ENCODE measurements at places on chromosomes 4 and X.

DNA sequence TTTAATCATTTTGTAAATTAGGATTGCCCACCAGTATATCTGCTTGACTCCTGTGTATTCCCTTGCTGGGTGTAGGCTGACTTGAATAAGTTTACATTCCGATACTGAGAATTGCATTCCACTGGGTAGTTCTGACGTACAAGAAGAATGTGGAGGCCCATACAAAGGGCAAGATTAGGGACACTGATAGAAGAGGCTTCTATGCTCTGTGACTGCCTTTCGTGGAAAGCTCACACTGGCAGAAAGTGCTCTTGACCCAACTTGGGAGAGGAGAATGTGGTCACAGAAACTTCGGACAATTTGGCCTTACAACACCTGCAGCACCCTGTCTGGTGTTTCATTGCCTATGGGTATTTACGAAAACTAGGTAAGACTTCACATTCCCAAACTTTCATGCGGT is 126.3 kb downstream of the RAPGEF2 start:
- no peak for DNase-seq

DNA sequence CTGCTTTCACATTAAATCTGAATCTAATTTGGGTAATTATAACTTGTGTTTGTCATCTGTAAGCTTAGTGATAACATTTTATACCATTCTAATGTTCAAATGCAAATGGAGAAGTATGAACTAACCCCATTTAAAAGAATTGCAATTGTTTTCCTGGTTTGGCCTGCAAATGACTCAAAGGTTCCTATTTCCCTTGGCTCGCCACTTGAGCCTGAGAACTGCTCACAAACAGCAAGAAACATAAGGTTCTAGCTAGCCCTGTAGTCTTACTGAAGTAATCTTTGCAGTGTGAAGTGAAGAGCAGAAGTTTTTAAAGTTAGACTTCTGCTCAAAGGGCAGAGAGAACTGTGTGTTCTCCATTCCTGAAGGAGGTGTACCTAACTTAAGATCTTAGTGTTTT is 27.2 kb downstream of the UPRT start:
- no peak for DNase-seq

DNA sequence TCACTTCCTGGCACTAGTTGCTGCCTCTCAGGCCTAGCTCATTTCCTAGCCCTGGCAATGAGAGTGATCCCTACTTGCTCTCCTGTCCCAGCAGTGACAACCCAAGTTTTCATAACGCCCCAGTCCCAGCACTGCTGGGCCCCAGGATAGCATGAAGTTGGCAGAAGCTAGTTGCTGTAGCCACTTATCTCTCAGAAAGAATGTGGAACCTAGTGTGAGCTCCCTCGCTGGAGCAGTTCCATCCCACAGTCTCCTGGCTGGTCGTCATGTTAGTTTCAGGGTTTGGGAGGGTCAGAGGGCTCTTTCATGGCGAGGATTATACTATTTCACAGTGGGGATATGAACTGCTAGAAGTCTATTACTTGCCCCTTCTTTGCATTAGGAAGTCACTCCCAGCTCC is 5.1 kb downstream of the PF4 start:
- DNase-seq: no peak

DNA sequence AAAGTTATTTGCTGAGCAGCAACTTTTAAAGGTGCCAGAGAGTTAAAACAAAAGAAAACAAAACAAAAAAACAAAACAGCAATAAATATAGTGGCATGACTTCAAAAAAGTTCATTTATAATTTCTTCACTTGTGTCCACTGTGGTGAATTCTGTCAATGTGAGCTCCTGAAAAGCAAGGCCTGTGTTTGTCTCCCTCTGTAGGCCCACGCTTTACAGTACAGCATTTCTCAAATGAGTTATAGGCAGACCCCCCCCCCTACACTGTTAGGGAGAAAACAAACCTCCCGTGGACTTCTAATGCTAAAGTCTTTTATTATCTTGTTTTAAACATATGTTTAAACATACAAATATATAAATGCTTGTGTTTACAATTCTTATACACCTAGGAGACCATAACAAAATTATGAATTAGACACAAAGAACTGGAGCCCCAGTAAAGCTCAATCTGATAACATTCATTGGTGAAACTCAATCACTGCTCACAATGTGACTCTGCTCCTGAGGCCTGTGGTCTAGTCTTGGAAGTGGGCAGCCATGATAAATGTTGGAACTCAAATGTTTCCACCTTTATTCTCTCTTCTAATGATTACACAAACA is 47.0 kb upstream of the SCOC start:
- no peak for DNase-seq

DNA sequence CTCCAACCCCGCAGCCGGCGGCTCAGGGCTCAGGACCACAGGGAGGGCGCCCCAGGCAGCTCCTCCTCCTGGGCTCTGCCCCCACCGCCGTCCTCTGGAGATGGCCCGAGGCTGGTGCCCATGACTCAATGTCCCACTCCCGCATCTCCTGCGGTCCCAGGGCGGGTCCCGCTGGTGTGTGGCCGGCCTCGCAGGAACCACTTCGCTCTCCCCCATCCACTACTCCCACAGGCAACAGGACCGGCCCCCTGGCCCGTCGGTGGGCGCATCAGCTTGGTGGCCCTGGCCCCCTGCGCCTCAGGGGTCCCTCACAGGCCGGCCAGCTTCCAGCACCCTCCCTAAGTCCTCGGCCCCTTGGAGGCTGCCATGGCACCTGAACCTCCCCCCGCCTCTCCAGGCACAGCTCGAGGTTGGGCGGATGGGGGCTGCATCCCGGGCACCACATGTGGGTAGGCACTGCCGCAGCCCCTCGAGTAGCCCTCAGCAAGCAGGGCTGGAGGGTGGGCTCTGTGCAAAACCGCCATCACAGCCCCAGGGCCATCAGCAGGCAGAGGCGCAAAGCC is 22.8 kb upstream of the SPON2 start:
- DNase-seq: no peak

GRCh38 chr4:8260656-8261111 is 8.9 kb upstream of the HTRA3 start:
- DNase-seq: no peak

DNA sequence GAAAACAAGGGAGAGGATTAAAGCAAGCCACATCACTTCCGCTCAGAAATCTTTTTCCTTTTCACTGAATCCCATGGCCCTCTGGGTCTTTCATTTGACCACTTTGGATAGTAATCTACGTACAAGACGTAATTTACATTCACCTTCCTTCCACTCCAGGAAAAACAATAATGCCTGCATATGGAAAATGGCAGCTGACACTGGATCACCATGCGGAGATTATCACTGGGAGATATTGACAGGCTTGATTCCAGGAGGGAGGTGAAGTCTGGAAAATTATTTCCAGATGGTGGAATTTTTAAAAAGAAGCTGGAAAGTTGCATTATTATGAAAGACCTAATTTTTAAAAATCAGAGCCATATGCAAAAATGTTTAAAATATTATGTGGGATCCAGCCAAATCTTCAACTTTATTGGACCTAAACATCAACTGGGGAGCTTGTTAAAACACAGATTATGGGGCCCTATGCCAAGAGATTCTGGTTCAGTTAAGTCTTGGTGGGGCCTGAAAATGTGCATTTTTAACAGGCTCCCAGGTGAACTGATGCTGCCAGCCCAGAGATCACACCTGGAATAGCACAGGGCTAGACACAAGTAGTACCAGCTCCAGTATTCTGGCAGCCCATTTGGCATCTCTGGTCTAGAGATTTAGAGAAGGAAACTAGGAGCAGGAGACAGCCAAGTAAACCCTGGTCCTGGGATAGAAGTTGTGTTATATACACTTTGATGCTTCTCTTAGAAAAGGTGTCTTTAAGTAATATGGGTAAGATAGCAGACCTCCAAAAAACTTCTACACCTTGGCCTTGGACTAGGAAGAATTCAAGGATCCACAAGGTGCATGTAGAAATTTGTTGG is 290.3 kb upstream of the LDB2 start:
- DNase-seq: peak; percentile 70

GRCh38 chrX:148609515-148610327 is 109.3 kb downstream of the AFF2 start:
- no peak for DNase-seq

DNA sequence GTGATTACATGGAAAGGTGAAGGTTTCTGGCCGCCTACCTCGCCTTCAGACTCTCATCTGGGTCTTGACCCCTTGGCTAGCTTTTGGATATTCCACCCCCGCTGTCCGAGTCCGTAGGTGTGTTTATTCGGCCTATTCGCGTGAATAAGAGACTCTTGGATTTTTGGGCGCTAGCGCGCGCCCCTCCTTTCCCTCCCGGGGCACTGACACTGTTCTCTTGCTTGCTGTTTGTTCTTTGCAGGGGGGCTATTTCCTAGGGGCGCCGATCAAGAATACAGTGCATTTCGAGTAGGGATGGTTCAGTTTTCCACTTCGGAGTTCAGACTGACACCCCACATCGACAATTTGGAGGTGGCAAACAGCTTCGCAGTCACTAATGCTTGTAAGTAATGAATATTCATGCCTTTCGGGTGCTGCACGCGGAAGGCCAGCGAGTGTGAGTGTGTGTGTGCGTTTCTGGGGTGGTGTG is 932 bp downstream of the GRIA2 start:
- no peak for DNase-seq

DNA sequence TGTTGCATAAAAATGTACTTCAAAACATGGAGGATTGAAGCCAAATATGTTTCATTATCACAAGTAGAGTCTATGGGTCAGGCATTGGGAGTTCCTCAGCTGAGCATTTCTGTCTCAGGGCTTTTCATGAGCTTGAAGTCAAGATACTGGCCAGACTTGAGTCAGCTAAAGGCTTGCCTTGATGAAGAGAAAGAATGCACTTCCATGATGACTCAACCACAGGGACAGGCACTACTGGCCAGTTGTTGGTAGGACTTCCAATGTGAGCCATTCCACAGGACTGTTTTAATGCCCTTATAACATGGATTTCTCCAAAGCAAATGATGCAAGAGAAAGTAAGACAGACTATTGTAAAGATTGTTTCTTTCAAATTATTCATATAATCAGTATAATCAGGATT is 895.6 kb downstream of the RAB28 start:
- DNase-seq: no peak

- no peak for DNase-seq
These were observed 165.6 kb downstream of the AREG start for GRCh38 chr4:74610491-74610890.

- peak; percentile 56 for DNase-seq
These were observed 8.0 kb downstream of the TBC1D14 start for GRCh38 chr4:6917461-6918271.
